Activated CD4-positive, alpha-beta T cell treated with anti-CD3 and anti-CD28 coated beads, Interleukin-10, Interleukin-2, amounts not matched to agents 100 ng/mL and 50 ng/mL, durations not matched to agents 16 hours and 8 hours (primary cell): ENCODE measurements at places on chromosomes 16 and 17.

DNA sequence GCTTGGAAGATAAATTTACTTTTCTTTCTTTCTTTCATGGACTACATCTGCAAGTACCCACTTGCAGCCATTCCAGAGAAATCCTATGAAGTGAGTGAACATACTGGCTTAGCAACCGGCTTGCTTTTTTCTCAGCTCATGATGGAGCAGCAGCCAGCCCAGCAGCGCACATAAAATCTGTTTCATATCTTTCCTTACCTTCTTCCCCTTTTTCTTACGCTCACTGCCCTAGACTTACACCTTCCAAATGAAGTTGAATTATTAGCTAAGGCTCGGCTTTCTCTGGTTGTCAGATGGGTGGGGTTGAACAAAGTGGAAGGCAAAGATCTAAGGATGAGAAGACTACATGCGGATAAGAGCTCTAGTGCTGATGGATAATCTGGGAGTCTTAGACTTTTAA, 13.9 kb upstream of the ABCA8 start:
- no peak for DNase-seq

DNA sequence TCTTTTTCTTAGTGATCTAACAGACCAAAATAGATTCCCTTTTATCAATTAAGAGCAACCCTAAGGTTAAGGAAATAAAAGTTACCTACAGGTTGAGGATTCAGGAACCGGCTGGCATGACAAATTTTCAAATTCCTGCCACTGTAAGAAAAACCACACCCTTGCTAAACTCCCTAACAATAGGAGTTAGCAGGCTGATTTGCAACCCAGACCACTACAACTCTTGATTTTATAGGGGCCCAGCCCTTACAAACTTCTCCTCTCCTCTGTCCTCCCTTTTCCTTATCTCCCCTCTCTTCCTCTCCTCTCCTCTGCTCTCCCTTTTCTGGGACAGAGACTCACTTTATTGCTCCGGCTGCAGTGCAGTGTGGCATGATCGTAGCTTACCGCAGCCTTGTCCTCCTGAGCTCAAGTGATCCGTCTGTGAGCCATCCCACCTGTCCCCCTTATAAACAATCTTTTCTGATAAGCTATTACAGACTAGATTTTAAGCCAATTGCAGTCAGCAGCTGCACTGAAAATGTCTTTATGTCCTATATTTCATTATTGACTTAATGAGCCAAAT, 418.9 kb downstream of the CDH8 start:
- no peak for DNase-seq

DNA sequence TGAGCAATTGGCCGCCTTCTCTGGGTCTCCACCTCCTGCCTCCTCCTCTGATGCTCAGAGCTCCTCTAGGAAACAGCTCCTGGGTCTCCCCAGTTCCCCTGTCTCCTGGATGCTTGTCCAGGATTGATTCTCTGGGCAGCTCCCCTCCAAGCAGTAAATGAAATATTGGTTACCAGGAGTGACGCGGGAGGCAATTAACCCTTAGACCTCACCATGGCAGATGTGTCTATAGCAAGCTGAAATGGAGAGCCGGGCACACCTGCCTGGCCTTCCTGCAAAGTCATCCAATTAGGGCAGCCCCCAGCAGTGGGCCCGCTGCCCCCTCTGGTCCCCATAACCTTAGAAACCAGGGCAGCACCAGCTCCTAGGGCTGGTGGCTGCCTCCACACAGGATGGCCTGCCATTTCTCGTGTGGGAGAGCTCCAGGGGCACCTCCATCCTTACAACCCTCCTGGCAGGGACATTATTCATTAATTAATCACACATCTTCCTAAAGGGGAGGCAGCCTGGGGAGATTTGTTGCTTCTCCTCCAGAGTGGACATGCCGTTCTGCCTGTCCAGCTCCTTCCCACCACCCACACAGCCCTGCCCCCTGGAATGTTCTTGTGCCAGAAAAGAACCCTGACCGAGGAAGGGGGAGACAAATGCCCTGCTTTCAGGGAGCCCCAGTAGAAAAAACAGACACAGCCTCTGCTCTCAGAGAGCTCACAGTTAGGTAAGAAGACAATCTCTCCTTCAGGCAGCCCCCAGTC, 8.3 kb upstream of the KIF18B start:
- DNase-seq = no peak

GRCh38 chr16:28543072-28543471, 4.3 kb upstream of the NUPR1 start:
- no peak for DNase-seq

DNA sequence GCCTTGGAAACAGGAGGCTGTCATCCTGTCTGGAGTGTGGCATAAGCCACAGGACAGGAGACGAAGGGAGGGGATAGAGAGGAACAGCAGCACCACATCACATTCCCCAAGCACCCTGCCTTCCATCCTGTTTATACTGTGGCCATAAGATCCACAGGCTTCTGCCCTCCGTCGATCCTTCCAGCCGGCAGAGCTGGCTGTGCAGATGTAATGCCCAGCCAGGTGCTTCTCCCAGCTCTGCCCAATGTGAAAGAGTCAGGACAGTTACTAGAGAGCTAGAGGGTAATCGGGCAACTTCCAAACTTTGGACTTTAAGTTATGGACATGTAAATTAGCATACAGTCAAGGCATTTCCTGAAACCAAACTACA, 368.4 kb downstream of the SOX9 start:
- no peak for DNase-seq

DNA sequence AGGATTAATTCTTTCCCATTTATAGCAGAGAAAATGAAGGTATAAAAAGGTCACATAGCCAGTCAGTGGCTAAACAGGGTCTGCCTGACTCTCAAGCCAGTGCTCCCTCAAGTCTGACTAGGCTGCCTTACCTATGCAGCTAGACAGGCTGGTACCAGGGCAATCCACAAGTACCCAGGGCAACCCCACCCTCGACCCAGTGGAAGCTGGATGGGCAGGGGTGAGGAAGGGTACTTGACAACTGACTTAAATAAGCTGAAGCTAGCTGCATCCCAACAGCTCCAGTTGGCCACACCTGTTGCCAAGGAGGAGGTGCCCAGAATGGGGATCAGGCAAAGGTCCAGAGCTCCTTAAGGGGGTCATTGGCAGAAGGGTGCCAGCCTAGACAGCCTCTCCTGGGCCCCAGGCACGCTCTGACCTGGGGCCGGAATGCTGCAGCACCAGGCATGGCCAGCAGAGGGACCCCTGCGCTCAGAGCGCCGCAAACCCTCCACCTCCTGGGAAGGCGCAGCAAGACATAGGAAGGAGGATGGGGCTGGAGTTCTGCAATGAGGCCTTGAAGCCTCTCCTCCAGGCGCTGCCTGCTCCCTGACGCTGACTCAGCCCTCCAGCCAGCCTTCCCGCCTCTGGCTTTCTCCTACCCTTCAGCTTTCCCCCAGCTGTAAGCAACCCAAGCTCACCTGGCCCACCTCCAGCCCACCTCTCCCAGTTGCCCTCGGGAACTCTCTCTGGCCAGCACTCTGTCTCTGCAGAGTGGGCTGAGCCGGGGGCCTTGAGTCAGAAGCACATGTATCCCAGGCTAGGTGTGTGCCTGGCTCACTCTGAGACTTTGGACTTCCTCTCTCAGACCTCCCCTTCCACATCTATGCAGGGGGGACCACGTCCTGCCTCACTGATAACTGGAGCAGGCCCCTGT, 28.8 kb downstream of the MPP2 start:
- DNase-seq = peak; percentile 66

DNA sequence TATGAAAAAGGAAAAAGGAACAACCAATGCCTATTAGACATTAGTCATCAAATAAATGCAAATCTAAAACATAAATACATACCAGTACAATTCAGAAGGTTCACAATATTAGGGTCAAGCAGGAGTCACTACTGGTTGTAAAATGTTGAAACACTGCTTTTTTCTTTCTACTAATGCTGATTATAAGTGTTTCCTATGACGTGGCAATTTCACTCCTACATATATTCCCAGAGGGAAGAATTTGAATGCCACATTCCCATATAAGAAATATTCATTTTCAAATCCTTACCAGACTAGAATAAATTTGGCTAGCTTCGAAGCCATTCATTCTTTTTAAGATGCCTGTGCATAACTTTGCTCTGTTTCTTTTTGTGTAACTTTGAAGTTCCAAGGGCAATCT, 2.6 kb upstream of the KRTAP9-2 start:
- DNase-seq = no peak

- DNase-seq = no peak
These were observed 12.1 kb upstream of the NDUFAB1 start for GRCh38 chr16:23608194-23608593.

- no peak for DNase-seq
These were observed 8.4 kb downstream of the FOXK2 start for GRCh38 chr17:82527898-82528297.

DNA sequence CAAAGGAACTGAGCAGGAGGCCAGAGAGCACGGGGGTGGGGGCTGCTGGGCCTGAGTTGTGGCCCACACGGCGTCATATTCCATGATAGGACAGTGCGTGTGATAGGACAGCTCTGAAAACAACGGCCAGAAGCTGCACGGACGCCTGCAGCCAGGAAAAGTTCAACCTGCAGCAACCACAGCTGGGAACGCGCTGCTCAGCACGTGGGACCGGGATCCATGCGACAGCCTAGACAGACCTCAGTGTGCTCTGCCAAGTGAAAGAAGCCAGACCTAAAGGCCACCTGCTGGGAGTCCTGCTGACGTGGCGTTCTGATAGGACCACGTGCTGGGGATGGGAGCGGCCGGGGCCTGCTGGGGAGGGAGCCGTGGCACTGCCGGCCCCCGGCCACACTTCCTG, 21.6 kb downstream of the CTU2 start:
- DNase-seq = no peak

- no peak for DNase-seq
These were observed 54.3 kb upstream of the DLX4 start for GRCh38 chr17:49914664-49915063.

DNA sequence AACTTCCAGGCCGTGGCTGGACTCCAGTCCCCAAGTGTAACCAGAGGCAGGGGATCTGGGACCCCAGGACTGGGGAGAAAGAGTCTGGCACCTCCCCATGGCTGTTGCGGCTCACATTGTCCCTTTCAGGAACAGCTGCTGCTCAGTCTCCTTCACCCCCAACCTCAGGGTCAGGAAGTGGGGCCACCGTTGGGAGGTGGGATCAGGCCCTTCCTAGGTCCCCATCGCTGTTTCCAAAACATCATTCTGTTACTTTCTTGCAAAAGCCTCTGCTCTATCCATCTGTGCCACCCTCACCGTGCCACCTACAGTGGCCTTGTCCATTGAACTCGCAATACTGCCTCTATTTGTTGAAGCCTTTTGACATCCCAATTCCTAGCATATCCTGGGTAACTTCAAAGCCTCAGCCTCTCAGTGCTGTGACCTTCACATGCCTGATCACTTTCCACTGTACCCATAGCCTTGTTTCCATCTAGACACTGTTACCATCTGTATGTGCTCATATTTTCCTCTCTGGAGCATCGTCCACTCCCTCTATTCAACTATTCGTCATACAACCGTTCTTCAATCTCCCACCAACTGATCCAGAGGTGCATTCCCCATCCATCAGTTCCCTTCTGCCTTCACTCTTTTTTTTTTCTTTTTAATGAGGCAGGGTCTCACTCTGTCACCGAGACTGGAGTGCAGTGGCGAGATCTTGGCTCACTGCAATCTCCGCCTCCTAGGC, 15.0 kb upstream of the SRCIN1 start:
- no peak for DNase-seq

DNA sequence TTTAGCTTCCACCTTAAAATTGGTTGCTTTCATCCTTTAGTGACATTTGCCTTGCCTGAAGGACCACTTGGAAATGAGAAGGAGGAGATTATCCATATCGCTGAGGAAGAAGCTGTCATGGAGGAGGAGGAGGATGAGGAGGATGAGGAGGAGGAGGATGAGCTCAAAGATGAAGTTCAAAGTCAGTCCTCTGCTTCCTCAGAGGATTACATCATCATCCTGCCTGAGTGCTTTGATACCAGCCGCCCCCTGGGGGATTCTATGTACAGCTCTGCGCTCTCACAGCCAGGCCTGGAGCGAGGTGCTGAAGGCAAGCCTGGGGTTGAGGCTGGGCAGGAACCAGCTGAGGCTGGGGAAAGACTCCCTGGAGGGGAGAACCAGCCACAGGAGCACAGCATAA, 11.5 kb upstream of the TMEM106A start:
- no peak for DNase-seq

DNA sequence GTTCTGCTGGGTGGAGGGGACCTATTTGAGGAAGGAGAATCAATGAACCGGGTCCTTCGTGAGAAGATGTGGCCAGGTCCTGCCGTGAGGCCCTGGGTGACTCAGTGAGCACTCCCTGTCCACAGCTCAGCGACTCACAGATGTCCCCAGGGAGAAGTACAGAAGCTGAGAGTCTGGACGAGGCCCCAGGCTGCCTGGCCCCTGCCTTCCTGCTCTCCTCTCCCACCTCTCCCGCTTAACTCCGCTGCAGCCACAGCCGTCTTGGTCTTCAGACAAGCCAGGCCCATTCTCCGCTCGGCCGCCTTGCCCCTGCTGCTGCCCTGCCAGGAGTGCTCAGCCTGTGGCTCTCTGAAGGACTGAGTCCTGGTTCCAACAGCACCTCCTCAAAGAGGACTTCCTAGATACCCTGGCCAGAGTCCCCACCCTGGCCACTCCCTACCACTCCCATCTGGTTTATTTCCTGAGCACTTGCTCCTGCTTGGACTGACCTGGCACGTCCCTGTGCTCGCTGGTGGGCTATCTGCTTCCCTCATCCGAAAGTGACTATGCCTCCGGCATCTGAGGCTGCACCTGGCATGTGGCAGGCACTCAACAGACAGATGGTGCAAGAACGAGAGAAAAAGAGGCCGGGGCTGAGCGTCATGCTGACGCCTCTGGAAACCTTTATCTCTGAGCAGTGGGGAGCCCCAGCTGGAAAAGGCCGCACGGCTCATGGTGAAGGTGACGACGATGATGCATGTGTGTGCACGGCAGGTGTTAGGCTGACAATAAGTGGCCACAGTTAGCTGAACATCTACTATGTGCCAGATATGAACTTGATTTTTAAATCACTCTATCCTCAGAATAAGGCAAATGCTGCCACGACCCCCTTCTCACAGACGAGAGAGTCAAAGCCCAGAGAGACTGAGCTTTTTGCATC, 9.2 kb upstream of the TNFRSF13B start:
- DNase-seq = no peak

GRCh38 chr17:47695429-47696376, 1.7 kb downstream of the TBKBP1 start:
- DNase-seq = no peak

DNA sequence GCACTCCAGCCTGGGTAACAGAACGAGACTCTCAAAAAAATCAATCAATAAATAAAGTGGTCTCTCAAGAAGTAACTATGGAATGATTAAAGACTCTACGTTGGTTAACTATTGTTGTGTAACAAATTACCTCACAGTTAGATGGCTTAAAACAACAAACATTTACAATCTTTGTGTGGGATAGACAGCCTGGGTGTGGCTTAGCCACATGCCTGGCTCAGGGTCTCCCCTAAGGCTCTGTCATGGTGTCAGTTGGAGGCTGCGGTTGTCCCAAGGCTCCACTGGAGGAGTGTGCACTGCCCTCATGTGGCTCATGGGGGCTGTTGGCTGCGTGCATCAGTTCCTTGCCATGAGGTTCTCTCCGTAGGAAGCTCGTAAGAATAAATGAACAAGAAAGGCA, 294.5 kb downstream of the SNX29 start:
- DNase-seq = no peak

- no peak for DNase-seq
These were observed 112.4 kb upstream of the CDH5 start for GRCh38 chr16:66254106-66254505.

GRCh38 chr16:81390840-81391239, 53.8 kb upstream of the CMIP start:
- no peak for DNase-seq
